ENCODE measurements at places on chromosomes 7 and 10.

- no peak for DNase-seq
Measured at GRCh38 chr7:80923211-80923612, 4.4 kb upstream of the SEMA3C start.

- no peak for DNase-seq
Measured at GRCh38 chr7:94973844-94974243, 66.5 kb downstream of the PPP1R9A start.

- DNase-seq: no peak
Measured at GRCh38 chr7:9148687-9149086, 715.3 kb downstream of the NXPH1 start.

DNA sequence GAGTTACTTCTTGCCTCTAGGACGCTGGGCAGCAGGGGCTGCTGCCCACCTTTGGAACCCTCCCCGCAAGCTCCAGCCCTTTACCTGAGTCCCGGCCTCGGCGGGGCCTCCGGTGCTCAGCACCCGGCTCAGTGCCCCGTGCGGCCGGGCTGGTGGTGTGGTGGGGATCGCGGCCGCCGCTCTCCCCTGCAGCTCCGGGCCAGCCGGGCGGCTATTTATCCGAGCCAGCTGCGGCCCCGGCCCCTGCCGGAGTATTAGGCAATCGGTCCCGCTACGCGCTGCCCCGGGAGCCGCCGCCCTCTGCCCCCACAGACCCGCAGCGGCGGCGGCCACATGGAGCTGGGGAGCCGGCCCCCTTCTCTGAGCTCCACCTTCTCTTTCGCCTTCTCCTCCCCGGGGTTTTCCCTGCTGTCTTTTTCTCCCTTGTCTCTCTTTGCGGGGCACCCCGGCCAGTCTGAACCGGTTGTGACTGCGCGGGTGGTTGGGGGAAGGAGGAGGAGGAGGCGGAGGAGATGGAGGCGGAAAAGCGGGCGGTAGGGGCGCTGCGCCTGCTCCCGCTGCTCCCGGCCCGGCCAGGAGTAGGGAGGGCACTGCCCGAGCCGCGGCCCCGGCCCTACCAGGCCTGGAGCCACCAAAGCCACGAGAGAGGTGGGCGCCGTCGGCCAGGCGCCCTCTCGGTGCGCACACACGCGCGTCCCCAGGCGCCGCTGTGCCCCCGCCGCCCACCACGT lies at the start of gene SLC16A9:
Gene SLC16A9, minus strand, starts transcription at position 456 of the 731 bp plus-strand sequence. CDS start 25,559 bp downstream, outside the sequence.
- peak; percentile 12 for DNase-seq

GRCh38 chr7:2706685-2707126 lies 18.7 kb downstream of the AMZ1 start:
- DNase-seq: no peak

- DNase-seq: no peak
Measured at GRCh38 chr7:93927585-93927984, 6.0 kb downstream of the GNG11 start.

DNA sequence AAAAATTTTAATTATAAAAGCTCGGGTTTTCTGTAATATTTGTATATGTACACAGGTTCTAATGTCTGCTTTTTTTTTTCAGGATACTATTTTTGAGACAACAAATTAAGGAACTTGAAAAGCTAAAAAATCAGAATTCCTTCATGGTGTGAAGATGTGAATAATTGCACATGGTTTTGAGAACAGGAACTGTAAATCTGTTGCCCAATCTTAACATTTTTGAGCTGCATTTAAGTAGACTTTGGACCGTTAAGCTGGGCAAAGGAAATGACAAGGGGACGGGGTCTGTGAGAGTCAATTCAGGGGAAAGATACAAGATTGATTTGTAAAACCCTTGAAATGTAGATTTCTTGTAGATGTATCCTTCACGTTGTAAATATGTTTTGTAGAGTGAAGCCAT lies 57.9 kb upstream of the BAMBI start:
- DNase-seq: no peak

DNA sequence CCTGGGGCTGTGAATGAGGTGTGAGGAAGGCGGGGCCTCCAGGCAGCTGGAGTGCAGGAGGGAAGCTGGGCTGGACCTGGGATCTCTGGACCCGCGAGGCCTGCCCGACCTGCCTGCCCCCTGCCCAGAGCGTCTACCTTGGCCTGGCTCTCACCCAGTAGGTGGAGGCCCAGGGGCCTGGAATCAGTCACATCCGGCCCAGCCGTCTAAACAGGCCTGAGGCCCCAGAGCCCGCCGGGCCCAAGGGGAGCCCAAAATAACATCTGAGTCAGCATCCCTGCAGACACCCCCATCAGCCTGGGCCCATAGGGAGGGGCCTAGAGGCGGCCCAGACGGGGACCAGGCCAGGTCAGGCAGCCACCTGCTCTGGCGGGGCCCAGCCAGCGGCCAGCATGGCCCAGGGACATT lies 15.1 kb upstream of the ELN start:
- DNase-seq: no peak

- no peak for DNase-seq
Measured at GRCh38 chr7:117127585-117128168, 174.4 kb downstream of the ST7 start.

GRCh38 chr7:5232874-5233273 lies 42.8 kb downstream of the WIPI2 start:
- DNase-seq: no peak

DNA sequence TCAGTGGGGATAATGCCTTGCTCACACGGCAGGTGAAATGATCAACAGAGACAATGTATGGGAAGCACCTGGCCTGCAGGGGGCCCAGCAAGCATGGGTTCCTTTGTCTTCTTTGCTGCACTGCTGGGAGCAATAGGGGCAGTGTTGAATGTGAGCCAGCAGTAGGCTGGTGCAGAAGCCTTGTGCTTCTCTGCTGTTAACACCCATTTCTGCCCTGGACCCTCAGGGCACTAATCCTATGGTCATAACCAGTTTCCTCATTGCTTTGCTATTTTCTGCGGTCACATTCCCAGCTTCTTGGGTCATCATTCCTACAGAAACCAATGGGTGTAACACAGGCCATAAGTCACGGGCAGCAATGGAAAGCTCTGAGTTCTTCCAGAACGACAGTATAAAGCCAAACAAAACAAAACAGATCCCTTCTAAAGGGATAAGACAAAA lies 10.9 kb upstream of the LGI1 start:
- peak; percentile 90 for DNase-seq

DNA sequence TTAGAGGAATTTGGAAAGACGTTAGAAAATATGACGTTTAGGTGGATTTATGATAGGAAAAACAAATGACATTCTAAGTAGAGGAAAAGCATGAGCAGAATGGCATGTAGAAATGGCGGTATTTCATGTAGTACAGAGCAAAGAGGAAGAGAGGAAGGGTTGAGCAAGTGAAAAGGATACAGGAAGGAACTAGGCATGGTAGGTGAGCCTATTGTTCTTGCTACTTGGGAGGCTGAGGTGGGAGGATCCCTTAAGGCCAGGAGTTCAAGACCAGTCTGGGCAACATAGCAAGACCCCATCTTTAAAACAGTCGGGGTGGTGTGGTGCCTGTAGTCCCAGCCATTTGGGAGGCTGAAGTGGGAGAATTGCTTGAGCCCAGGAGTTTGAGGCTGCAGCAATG lies 1.2 kb downstream of the GTPBP10 start:
- no peak for DNase-seq

DNA sequence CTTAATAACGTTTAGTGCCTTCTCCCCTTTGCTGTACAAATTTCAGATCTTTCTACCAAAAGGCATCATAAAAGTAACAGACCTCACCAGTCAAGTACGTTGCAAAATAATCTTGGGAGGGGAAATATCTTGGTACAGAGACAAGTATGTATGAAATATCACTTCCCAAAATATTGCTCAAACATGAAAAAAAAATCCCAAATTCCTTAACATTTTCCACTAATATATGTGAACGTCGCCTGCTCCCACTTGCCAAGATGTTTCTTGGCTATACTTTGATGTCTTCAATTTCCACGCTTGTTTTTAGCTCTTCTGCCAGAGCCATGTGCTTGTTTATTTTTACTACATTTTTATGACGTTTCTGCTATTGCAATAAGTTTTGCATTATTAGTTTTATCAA lies 223.5 kb downstream of the PLXNA4 start:
- no peak for DNase-seq

- no peak for DNase-seq
Measured at GRCh38 chr7:116422683-116423082, 76.9 kb upstream of the CAV2 start.

DNA sequence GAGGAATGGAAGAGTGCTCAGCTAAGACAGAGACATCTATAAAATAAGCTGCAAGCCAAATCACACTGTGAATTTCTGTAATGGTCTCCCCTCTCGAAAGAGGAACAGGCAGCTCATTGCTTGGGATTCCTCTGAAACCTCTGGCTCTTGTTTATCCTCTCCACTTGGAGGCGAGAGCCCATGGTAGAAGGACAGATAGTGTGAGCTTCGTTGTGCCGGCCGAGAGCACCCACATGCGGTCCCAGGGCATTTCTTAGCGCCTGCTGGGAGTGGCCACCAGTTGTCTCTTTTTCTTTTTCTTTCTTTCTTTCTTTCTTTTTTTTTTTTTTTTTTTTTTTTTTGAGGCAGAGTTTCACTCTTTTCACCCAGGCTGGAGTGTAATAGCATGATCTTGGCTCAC lies 26.2 kb downstream of the CNPY1 start:
- no peak for DNase-seq

DNA sequence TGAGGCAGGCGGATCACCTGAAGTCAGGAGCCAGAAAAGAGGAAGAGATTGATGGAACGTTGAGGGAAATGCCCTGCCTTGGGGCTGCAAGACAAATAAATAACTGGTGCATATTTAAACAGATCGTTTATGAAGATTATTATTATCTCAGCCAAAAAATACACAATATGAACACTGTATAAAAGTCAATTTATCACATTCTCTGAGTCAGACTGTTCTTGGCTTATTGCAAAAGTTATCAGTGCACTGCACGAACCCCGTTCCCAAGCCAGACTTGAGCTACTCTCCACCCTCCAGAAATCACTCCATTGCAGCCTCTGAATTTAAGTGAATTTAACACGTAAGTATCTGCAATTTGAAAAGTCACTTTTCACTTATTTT lies 1.6 kb downstream of the DNMBP start:
- no peak for DNase-seq

GRCh38 chr10:10213237-10213636 lies 804.4 kb upstream of the CELF2 start:
- no peak for DNase-seq

GRCh38 chr7:151261529-151261928 lies 13.0 kb upstream of the SMARCD3 start:
- no peak for DNase-seq

- no peak for DNase-seq
Measured at GRCh38 chr10:20065814-20066213, 249.6 kb downstream of the PLXDC2 start.

GRCh38 chr7:28297801-28298459 lies 114.4 kb upstream of the CREB5 start:
- DNase-seq: no peak

DNA sequence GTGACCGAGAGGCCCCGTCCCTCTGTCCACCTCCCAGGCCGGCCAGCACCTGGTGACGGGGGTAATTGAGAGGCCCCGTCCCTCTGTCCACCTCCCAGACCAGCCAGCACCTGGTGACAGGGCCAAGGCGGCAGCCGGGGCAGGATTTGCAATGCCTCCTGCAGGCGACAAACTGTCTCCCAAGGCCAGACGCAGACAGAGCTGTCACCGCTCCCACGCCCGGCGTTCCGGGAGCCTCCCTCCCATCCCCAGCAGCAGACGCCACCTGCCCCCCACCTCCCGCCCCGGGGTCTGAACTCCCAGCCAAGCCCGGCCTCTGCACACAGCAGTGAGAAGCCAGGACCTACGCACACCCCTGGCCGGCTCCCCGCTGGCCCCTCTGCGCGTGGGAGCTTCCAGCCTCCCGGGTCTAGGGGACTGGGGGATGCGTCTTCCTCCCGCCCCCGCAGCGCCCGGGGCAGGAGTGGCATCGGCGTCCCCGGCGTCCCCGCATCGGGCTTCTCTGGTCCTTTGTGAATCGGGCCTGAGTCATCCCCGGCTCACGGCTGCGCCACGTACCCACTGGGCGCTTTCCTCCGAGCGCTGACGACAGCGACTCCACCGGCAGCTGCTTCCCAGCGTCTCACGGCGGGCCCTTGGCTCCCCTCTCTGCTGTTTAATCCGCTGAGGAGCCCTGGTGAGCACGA lies 95.1 kb upstream of the DIP2C start:
- DNase-seq: peak; percentile 7

DNA sequence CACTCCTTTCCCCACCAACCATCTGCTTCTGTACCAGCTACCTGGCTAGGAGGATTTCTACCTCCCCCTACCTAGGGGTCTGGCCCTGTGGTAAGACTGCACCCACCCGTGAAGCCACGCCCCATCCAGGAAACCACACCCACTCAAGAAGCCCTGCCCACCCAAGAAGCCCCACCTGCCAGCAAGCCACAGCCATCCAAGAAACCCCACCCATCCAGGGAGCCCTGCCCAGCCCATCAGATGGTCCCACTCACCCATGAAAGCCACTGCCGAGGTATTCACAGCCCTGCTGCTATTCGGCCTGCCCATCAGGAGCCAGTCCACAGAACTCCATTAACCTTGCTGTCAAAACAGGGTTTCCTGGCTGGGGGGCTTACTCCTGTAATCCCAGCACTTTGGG lies 15.6 kb upstream of the MUC3A start:
- DNase-seq: no peak

DNA sequence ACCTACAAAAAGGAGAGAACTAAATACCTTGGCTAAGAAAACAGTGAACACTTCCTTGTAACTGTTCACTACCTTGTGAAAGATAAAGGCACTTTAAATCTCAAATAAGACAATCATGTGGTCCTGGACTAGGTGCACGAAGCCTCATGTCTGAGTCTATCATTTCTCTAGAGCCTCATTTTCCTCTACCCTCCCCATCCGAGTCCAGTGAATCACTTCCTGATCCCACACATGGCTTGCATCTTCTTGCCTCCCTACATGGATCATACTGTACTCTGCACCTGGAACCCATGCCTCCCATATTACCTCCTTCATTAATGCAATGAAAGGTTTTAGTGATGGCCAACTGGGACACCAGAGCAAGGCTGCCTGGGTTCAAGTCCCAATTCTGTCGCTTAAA lies 34.5 kb downstream of the SNX10 start:
- no peak for DNase-seq

DNA sequence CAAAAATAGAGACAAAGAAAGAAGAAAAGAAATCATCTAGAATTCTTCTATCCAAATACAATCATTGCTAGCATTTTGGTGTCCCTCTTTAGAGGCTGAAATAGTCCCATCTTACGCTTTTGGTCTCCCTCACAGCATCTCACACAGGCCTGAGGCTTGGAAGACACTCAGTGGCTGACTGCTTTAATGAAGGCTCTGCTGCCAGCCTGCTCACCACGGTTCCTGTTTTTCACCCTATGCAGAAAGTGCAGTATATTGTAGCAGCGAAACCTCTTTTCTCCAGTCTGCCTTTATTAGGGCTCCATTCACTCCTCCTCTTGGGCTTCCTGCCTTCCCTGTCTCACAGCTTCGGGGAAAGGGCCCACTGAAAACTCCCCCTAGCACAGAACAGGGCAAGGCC lies 102.2 kb downstream of the JCAD start:
- DNase-seq: no peak

- no peak for DNase-seq
Measured at GRCh38 chr10:83817797-83818196, 321.5 kb upstream of the GHITM start.

Measured in HS-27A (cell line).